CD8-positive, alpha-beta memory T cell (primary cell): ENCODE measurements at places on chromosomes 12 and 14.

GRCh38 chr14:101790232-101790631, 28.7 kb downstream of the PPP2R5C start:
- H3K4me1 ChIP-seq, result peaks cover 7% of the 10 kb centered on the region
- H3K4me3 ChIP-seq, result no peak overlapping the region
- H3K27ac ChIP-seq, result no peak overlapping the region
- no peaks in the 10 kb centered on the region for H3K27me3 ChIP-seq
- DNase-seq, result no peak

DNA sequence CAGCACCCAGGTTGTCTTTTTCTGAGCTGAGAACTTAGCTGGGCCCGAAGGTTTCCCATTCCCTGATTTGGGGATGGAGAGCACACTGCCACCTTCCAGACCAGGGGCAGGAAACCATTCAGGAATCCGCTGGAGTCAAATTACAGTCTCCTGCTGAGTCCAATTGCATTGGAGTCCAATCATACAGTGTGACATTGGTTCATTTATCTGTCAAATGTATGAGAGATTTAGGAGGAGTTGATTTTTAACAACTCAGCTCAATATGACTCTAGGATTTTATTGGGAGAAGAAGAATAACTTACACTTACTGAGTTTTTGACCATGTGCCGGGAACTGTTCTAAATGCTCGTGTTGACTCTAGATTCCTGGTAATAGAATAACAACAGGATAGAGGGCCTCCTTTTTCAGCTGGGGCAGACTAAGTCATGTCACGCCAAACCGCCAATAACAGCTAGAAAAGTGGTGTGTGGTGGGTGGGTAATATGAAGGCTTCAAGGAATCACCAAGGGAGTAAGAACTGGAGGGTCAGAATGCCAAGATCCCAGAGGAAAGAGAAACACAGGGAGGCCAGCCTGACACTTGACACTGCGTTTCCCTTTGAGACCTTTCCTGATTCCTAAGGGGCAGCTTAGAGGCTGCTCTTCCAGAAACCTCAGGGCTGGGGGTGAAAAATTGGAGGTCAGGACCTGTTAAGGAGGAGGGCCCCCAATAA, 11.5 kb downstream of the SYNDIG1L start:
- H3K4me1 ChIP-seq, result no peaks in the 10 kb centered on the region
- H3K27me3 ChIP-seq, result peaks cover 4% of the 10 kb centered on the region
- H3K27ac ChIP-seq, result no peak overlapping the region
- no peak for DNase-seq
- H3K36me3 ChIP-seq, result no peaks in the 10 kb centered on the region

DNA sequence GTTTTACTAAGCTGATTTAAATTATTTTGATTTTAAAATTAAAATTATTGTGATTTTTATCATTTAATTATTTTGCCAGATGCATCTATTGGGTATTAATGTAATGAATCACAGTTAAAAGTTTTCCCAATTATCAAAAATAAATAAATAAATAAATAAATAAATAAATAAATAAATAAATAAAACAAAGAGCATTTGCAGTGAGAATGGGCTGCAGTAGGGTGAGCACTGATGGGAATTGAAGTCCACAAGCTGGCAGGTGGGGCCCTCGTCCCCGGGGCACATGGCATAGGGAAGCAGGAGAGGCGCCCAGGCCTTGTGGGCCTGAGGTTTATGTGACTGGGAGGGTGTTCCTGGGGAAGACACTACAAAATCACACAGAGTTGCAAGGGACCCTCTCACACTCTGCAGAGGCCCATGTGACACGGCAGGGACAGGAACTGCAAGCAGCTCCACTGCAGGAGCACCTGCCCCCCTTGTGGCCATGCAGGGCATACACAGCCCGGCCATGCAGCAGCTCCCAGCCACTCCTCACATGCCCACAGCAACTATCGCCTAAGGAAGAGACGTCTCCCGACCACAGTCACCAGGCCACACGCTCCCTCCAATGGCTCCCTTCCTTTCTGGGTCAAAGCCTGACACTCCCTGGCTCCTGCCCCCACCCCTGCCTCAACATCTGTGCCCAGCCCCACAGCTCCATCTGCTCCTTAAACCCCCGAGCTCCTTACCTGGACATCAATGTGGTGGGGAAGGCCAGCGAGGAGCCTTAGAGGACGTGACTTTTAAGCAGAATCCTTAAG, 256.3 kb upstream of the SFSWAP start:
- DNase-seq, result peak; percentile 13
- H3K4me1 ChIP-seq, result no peaks in the 10 kb centered on the region
- no peaks in the 10 kb centered on the region for H3K36me3 ChIP-seq
- H3K27ac ChIP-seq, result no peak overlapping the region

- no peaks in the 10 kb centered on the region for H3K36me3 ChIP-seq
- H3K27ac ChIP-seq, result no peak overlapping the region
- no peaks in the 10 kb centered on the region for H3K27me3 ChIP-seq
- peak overlapping the region; percentile 69 for H3K4me3 ChIP-seq
- H3K4me1 ChIP-seq, result peaks cover 32% of the 10 kb centered on the region
These were observed 1.8 kb upstream of the GMFB start for GRCh38 chr14:54490445-54491175.

- H3K27ac ChIP-seq, result no peak overlapping the region
- H3K4me1 ChIP-seq, result peaks cover 20% of the 10 kb centered on the region
- H3K36me3 ChIP-seq, result peaks cover 13% of the 10 kb centered on the region
- H3K27me3 ChIP-seq, result no peaks in the 10 kb centered on the region
- H3K4me3 ChIP-seq, result no peak overlapping the region
- no peak for DNase-seq
These were observed 17.8 kb downstream of the PAPOLA start for GRCh38 chr14:96519970-96520369.

DNA sequence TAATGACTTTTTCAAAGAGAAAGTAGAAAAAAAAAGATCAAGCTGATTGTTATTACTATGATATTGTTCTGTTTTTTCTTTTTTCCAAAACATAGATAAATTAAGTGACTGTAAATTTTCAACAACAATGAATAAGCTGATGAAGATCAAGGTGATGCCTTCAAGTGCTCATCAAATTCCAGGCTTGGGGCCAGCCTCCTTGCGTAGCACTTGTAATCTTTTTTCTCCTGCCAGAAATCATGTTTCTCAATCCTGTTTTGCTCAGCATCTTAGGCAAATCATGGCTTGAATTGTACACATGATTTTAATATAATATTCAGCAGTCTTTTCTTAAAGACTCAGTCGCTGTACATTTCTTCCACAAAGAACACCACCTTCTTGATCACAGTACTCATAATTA, 333.2 kb downstream of the NPAS3 start:
- no peaks in the 10 kb centered on the region for H3K27me3 ChIP-seq
- no peak overlapping the region for H3K27ac ChIP-seq
- no peaks in the 10 kb centered on the region for H3K36me3 ChIP-seq
- H3K4me3 ChIP-seq, result no peak overlapping the region
- H3K4me1 ChIP-seq, result no peaks in the 10 kb centered on the region
- DNase-seq, result no peak

DNA sequence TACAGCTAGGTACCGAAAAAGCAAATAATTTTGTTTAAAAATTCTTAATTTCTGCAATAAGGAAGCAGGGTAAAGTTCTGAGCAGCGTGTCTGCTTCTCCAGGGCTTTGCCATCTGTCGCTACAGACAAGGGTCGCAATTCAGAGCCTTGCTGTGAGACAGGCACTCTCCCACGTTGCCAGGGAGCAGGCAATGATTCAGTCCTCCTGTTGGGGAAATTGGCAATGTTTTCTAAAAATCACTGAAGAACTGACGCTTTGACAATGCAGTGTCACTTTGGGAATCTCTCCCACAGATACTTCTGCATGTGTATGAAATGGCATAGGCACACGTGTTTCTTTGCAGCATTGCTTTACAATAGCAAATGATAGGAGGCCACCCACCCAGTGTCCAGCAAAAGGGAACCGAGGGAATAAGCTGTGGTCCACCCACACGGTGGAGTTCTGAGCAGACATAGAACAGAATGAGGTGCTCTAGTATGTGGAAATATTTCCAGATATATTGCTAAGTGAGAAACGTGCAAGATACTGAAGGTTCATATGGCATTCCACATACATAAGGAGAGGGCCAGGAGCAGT, 16.0 kb upstream of the HIP1R start:
- no peaks in the 10 kb centered on the region for H3K36me3 ChIP-seq
- H3K27me3 ChIP-seq, result no peaks in the 10 kb centered on the region
- no peak for DNase-seq
- no peak overlapping the region for H3K4me3 ChIP-seq
- no peak overlapping the region for H3K27ac ChIP-seq
- no peaks in the 10 kb centered on the region for H3K4me1 ChIP-seq
